NCI-H524 treated with DMSO at 0.1 percent for 48 hours (cell line): ENCODE measurements at places on chromosomes 12 and 14.

GRCh38 chr14:44070046-44070445 lies 437.0 kb downstream of the FSCB start:
- peak; percentile 93 for DNase-seq

- no peak for DNase-seq
Observed at GRCh38 chr14:96176275-96176674, 28.4 kb upstream of the BDKRB2 start.

- DNase-seq = no peak
Observed at GRCh38 chr14:73261520-73262426, 24.5 kb downstream of the PAPLN start.

- DNase-seq = no peak
Observed at GRCh38 chr12:65754744-65755595, 69.3 kb upstream of the HMGA2 start.

- peak; percentile 81 for DNase-seq
Observed at GRCh38 chr14:49853572-49854375, 1.2 kb upstream of the NEMF start.

DNA sequence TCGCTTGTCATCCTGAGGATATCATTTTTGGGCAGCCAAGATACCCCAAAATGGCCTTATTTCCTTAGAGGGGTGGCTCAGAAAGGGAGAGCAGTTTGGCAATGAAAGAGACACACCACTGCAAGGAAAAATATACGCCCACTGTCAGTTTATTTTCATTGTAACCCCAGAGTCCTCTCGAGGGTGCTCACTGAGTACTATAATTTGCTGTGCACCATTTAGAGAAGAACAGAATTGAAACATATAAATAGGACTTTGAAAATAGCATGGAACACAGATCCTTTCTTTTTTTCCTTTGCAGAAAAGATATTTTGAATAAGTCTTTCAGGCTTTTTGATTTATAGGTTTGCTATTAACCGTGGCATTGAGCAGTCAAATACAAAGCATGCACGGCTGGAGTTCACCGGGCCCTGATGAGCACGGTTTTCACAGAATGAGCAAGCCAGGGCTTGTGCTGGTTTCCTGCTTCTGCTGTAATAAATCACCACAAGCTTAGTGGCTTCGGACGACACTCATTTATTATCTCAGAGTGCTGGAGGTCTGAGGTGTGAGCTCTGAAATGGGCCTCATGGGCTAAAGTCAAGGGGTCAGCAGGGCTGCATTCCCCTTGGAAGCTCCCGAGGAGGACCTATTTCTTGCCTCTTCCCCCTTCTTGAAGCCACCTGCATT lies 152.3 kb downstream of the ZNF664 start:
- no peak for DNase-seq

DNA sequence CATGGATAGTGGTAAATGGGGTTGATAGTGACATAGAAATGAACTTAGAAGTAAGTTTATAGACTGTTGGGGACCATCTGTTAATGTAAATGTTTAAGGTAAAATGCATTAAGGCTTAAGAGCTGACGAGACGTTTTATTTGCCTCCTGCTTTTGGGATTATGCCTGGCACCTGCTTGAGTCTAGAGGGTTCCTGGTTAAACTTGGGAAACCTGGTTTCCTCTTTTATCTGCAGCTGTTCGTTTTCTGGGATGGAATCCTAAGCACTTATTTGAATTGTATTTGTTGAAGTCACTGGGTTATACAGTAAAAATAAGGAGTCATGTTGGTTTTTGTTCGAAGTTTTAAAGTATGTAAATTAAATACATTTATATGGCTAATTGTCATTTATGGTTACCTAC lies 914.7 kb downstream of the NRXN3 start:
- DNase-seq = peak; percentile 97

DNA sequence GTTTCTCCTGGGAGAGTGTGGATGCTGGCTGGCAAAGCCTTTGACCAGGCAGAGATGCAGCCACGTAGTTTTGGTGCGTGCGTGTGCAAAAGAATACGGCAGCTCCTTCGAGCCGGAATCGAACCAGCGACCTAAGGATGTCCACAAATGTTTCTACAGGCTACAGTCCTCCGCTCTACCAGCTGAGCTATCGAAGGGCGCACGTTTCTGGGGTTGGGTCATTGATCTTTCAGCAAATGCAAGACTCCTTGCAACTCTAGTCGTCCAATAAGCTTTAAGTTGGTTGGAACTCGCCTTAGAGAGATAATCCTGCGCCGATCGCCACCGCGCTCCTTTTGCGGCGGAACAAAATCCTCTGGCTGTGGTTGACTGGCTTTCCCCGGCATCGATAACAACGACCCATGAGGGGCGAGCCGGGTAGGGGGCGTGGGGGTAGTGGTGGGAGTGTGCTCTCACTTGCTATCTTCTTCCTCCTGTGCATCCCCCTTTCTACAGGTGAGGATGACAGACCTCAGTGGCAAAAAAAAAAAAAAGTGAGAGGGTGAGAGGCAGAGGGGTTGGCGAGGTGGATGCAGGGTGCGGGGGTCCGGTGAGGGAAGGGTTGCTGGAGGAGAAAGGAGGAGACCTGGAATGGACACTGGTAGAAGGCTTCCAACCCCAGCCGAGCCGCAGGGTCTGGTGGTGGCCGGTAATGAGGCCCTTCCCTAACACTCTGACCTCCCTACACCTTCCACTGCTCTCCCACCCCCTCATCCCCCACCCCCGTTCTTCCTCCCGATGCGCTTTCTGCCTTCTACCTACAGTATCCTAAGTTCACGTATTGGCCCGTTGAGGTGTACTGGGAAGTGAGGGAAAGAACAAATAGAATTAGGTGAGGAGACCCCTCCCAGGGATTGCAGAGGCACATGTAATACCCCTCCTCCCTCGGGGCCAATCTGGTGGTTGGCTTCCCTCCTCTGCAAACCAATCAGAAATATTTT lies 11.8 kb upstream of the OR6S1 start:
- DNase-seq = no peak

DNA sequence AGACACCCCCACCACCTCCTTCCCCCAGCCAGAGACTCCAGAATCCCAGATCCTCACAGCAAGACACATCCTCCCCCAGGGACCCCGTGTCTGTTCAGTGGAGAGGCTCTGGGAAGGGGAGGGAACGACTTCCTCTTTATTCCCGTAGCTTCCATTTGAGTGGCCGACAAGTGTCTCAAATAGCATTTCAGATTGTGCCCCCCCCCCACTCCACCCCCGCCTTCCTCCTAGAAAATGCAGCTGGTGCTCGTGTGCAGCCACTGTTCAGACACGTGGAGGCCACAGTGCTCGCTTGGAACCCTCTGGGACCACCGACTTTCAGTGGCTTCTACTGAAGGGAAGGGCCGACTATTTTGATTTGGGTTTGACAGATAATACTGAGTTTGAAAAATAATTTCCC lies 14.3 kb downstream of the PPP2R5C start:
- DNase-seq = no peak

GRCh38 chr12:45243963-45244362 lies 28.1 kb downstream of the ANO6 start:
- no peak for DNase-seq
